Activated CD4-positive, alpha-beta T cell treated with anti-CD3 and anti-CD28 coated beads, Interleukin-2, Interleukin-4, amounts not matched to agents 100 ng/mL and 50 ng/mL, durations not matched to agents 16 hours and 8 hours (primary cell): ENCODE measurements at places on chromosomes 7 and 10.
A peak's percentile ranks its signal among the peaks of the same experiment; 100 is the strongest.

- DNase-seq, result no peak
These were observed 58.6 kb downstream of the JMJD1C start for GRCh38 chr10:63407136-63407662.

- DNase-seq, result no peak
These were observed 40.7 kb upstream of the ZMIZ1 start for GRCh38 chr10:79028056-79028430.

- DNase-seq, result no peak
These were observed 52.8 kb downstream of the CHST15 start for GRCh38 chr10:124040451-124041188.

DNA sequence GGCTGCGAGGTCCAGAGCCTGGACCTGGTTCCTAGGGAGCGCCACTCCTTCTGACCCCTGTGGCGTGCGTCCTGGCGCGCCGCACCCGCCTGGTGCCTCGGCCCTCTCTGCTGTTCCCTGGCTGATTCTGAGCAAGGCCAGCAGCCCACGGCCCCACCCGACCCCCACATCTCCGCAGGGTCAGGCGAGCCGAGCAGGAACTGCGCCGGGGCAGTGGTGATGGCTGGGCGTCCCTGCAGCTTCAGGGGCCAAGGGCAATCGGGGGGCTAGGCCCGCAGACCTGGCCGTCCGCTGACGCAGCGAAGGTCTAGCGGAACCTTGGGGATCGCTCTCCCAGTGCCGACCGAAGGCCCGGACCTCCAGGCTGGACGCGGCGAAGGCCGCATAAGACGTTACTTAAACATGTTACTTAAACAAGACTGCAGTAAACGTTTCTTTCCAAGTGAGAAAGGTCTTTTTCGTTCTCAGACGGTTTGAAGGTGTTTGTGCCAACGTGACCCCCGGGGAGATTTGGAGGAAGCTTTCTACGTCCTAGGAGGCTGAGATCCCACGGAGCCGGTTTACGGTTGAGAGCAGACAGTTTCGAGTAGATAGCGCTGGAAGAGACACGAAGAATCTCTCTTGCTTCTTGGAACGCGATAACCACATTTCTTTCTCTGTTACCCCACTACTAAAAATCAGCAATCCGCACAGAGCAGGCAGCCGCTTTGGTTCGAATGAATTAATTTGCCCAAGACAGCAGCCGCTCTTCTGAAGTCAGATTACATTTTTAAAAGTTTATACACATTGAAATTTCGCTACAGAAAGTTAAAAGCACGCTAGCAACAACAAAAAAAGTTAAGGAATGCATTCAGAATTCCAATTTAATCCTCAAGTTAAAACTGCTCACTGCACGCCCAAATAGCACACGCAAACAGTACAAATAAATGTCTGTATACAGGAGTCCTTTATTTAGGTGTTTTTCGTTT lies 4.9 kb upstream of the NKX2-3 start:
- no peak for DNase-seq

GRCh38 chr10:72059843-72060822 lies 28.2 kb downstream of the SPOCK2 start:
- no peak for DNase-seq

GRCh38 chr7:4775848-4776623 lies 613 bp downstream of the AP5Z1 start:
- peak; percentile 44 for DNase-seq

- DNase-seq, result no peak
These were observed 38.2 kb downstream of the PAPOLB start for GRCh38 chr7:4823441-4824119.

DNA sequence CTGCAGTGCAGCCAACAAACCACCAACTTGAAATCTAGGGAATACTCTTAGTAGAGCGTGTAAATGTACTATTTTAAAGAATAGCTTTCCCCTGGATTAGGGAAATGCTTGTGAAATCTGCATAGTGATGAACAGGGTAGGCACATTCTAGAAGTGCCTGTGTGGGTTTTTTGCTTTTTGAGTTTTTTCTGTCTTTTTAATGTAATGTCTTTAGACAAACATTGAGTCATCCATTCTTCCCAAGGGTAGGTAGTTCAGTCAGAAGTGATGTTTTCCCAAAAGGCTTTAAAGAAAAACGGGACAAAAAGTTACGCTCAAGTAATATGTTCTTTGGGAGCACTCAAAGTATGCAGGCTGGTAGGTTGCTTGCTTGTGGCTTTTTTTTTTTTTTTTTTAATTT lies 130.0 kb downstream of the AUTS2 start:
- DNase-seq, result no peak

GRCh38 chr10:117216611-117217195 lies 19.4 kb downstream of the KCNK18 start:
- DNase-seq, result peak; percentile 65

DNA sequence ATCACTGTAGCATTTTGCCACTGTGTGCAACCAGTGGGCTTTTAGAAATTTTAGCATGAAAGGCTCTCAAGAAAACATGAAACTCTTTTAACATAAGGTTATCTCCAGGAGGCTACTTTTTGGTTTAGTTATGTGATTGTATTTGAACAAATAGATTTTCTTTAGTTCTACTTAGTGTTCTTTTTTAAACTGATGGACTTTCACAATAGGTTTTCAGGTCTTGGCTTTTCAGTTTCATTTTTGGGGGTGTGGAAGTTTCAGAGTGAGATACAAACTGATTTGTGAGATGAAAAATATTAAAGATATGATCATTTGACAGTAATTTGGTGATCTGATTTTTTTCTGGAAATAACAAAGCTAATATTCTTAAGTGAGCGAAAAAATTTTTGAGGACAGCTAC lies 344.1 kb downstream of the PHF14 start:
- no peak for DNase-seq

DNA sequence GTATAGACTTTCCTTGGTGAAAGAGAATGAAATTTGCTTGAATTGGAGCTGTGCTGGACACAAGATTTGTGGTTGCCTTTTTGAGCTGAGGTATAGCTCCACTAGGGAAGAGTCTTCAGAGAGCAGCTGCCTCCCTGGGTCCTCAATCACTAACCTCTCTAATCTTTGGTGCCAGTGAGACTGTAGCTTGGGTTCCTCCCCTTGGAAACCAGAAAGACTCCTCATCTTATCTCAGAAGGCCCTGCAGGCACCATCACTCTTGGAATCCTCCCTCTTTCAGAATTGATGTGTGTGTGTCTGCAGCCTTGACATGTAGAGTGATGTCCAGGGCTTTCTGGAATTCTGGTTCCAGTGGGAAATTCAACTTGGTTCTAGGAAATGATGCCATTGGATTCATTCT lies 426.5 kb downstream of the RPS24 start:
- no peak for DNase-seq

DNA sequence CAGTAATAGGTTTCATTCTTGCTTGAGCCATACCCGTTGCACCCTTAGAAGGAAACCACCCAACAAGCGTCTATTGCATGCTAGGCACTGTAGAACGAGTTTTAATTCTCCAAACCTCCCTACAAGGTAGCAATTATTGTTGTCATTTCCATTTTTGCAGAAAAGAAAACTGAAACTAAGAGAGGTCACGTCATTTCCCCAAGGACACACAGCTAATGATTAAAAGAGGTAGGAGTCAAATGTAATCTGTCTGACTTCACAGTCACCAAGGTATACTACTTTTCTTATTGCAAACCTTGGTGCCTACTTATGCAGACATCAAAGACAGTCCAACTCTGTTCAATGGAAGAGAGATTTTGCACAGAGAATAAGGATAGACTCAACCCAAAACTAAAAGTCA lies 49.1 kb upstream of the C1QL3 start:
- DNase-seq, result peak; percentile 22

DNA sequence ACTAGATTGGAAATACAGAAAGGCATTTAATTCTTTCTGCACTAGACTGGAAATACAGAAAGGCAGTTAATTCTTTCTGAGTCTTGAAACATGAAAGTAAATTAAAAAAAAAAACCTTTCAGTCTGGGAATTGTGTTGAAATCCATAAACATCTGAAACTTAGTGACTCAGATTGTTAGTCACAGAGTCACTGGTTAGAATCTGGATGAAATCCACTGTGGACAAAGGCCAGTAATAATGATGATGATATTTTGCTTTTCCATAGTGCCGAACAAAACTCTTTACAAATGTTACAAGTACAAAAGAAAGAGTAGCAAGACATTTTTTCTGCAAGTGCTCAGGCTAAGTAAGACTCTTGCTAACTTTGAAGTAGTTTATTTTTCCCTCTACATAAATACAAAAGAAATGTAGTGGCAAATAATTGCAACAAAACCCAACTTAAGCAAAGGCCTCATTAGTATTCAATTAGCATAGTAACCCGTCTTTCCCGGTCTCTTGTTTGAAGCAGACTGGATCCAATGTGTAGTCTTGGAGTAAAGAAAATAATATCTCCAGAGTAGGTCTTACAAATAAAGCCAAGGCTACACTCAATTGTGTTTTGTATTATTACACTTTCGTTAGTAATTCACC lies 5.8 kb upstream of the PRTFDC1 start:
- DNase-seq, result no peak

- DNase-seq, result no peak
These were observed 10.9 kb downstream of the LDB3 start for GRCh38 chr10:86678999-86679792.

DNA sequence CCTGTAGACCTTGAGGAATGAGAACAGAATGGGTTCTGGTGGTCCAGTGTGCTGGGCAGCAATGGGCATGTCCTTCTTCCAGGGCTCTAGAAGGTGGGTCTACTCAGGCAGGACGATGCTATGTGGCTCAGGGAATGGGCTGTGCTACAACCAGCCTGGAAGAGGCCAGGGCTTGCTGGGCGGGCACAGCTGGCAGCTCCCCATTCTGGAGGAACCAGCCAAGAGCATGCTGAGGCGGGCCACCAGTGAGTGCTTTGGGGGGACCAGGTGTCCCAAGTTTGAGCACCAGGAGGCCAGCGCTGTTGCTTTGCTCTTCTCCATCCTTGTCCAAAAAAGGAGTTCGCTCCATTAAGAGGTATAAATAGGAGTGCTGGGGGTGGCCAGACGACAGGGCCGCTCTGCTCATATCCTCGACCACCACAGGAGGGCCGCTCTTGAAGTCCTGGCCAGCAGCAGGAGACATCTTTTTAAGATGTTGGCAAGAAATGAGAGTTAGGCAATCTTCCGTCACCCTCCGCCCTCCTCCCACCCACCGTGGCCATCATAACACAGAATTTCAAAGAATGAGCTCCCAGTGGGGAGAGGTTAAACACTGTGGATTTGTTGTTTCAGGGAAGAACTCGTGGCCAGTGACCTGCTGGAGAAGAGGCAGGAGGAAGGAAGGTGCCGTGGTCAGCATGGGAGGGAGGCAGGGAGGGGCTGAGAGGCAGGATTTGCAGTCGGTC lies 141.3 kb downstream of the GRK5 start:
- DNase-seq, result no peak

DNA sequence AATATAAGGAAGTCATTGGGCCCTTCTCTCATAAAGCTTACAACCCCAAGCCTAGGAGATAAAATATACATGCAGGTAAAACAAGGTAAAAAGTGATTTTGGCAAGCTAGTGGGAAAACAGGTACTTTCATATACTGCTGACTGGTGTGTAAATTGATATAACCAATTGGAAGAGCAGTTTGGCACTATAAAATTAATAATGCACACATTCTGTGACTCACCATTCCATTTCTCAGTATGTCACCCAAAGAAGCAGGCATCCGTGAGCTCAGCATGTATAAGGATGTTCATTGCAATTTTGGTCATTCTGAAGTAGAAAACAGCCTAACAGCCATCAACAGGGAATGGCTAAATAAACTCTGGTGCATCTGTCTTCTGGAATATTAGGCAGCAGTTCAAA lies 2.9 kb downstream of the MACROH2A2 start:
- DNase-seq, result no peak

GRCh38 chr7:47239034-47239433 lies 342.9 kb downstream of the TNS3 start:
- DNase-seq, result no peak

DNA sequence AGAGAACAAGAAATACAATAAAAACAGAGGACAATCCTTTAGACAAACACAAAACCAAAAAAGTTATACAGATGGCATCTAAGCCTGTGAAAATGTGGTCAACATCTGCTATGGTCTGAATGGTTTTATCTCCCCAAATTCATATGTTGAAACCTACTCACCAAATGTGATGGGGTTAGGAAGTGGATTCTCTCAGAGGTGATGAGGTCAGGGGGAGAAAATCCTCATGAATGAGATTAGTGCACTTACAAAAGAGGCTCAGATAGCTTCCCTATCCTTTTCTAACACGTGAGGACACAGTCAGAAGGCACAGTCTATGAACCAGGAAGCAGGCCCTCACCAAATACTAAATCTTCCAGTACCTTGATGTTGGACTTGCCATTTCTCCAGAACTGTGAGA lies 147.8 kb upstream of the GPR22 start:
- no peak for DNase-seq

DNA sequence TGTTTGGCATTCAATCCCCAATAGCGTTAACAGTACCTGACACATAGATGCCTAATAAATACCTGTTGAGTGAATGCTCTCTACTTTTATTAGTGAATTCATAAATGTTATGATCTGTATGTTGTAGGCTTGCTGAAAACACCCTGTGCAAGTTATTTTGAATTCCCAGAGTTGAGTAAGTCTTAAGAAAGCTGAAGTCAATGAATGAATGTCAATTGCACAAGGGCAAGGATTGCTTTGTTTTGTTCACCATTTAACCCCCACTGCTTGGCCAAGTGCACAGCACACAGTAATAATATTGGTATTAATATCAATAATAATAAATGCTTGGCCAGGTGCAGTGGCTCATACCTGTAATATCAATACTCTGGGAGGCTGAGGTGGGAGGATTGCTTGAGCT lies 10.2 kb downstream of the CPA1 start:
- DNase-seq, result no peak

- no peak for DNase-seq
These were observed 10.1 kb upstream of the HOXA13 start for GRCh38 chr7:27209933-27210440.

DNA sequence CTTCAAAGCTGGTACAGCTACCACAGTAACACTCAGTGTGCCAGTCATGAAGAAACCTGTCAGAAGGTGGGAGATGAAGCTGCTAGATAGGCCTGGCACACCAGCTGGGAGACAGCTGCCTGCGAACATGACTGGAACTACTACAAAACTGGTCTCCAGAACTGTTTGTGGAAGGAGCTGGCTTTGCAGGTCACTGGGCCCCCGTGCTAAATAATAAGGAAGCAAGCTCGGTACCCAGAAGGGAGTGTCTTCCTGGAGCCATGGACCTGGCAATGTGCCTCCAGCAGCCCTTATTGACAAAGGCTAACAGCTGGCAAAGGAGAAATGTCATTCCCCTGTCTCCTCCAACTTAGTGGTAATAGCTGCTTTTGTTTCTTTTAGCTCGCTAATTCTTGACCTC lies 1217.6 kb upstream of the LRRN3 start:
- no peak for DNase-seq

GRCh38 chr10:1059902-1060301 lies 3.7 kb downstream of the WDR37 start:
- DNase-seq, result no peak
